ENCODE measurements at places on chromosomes 7 and 10. TPM values are rescaled to one million over a fixed set of nuclear protein-coding genes. Genes with fewer than 3 reads are reported as not detected.

Gene MLXIPL
- 1.5 TPM for total RNA-seq

Gene TBC1D12
- total RNA-seq: 10.7 TPM

Gene ADRA2A
- total RNA-seq: 1.5 TPM

Gene ALOX5
- not detected for total RNA-seq

Gene GTF2I
- 105 TPM for total RNA-seq

Gene LEP
- not detected for total RNA-seq

Gene SLC13A1
- total RNA-seq: not detected

Gene LMTK2
- 13.5 TPM for total RNA-seq

Gene PDSS1
- total RNA-seq: 7.7 TPM

All from subcutaneous preadipocyte (primary cell).